ENCODE measurements at places on chromosomes 5 and 9.

- DNase-seq, result no peak
Measured at GRCh38 chr5:55973296-55973695, 21.5 kb downstream of the IL6ST start.

DNA sequence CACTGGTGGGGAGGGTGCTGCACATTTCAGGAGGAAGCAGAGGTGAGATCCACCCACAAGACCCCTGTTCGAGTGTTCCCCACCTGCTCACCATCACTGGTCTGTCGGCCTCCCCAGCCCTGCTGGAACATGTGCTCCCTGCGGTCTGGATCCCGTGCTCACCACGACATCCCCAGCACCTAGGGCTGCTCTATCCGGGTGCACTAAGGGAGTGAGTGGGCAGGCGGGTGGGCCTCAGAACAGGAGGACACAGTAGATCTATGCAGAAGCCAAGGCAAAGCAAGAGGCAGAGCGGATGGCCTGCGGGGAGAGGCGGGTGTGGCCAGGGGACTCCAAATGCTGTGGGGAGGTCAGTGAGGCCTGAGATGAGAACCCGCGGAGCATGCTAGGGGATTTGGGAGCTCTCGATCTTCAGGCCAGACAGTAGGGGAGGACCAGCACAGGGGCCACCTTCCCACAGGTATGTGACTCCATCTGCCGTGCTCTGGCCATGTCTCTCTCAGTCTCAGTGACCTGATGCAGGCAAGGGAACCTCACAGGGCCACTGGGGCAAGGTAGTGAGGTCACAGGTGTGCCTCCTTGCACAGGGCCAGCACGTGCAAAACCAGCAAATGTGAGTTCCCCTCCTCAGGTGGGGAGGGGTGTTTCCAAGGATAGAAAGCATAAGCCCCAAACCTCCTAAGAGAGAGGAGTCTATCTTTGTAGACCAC lies 134.2 kb downstream of the ZNF354C start:
- no peak for DNase-seq

DNA sequence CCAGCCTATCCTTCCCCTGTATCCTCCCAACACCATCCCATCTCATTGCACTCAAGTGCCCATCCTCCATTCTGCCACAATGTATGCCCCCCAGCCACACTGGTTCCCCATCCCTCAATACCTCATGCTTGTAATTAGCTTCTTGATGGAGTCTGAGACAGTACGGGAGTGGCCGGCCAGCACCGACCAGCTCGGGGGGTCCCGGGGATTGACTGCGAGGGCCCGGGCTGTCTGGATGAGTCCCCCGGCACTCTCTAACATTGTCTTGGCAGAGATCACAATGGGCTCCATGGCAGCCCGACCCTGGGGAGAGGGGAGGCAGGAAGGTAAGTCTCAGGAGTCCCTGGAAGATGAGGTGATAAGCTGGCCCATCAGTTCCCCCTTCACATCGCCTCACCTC lies 17.2 kb upstream of the TPM2 start:
- no peak for DNase-seq

- no peak for DNase-seq
Measured at GRCh38 chr9:125462861-125463291, 201.2 kb downstream of the GAPVD1 start.

DNA sequence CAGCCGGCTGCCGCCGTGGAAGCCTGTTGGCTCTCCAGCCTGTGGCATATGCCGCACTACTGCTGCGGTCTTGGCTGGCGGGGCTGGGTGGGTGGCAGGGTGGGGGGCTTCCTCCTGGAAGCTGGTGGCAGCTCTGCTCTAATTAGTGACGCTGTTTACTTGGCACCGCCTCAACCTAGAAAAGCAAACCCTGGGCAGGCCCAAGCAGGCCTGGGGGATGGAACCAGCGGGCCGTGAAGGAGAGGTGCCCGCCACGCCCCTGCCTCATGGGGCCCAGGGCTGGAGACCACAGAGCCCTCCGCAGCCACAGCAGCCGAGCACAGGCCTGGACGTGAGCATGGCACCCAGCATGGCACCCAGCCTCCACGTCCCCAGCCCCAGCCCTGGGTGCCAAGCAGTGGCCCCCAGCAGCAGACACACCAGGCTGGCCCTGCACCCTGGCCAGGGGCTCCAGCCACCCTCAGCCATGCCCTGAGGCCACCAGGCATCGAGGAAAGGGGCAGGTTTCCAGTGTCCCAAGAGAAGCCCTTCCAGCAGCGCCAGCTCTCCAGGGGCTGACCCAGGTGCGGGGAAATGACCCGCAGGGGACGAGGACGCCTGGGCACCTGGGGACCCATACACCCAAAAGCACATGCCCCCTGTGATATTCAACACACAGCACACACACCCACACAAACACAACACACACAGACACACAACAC lies 5.4 kb upstream of the CCDC187 start:
- DNase-seq, result no peak

GRCh38 chr5:76257897-76258296 lies 145.2 kb upstream of the IQGAP2 start:
- no peak for DNase-seq

DNA sequence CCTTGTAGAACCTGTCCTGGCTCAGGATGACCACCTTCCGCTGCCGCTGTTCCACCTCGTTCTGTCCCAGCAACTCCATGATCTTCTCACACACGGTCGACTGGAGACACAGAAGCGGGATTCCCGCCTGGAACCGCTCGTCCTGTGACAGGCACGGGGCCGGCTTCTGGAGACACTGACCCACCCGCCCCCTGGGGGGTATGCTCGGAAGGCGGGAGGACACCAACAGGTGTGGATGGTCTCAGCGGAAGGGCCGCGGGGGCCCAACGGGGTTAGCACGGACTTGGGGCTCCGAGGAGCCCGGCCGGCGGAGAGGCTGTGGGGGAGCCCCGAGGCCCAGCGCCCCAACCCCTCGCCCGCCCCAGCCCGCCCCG lies 530 bp downstream of the UCK1 start:
- no peak for DNase-seq

GRCh38 chr5:77898385-77898784 lies 122.2 kb upstream of the TBCA start:
- no peak for DNase-seq

GRCh38 chr9:36729906-36730305 lies 157.2 kb downstream of the MELK start:
- DNase-seq, result no peak

DNA sequence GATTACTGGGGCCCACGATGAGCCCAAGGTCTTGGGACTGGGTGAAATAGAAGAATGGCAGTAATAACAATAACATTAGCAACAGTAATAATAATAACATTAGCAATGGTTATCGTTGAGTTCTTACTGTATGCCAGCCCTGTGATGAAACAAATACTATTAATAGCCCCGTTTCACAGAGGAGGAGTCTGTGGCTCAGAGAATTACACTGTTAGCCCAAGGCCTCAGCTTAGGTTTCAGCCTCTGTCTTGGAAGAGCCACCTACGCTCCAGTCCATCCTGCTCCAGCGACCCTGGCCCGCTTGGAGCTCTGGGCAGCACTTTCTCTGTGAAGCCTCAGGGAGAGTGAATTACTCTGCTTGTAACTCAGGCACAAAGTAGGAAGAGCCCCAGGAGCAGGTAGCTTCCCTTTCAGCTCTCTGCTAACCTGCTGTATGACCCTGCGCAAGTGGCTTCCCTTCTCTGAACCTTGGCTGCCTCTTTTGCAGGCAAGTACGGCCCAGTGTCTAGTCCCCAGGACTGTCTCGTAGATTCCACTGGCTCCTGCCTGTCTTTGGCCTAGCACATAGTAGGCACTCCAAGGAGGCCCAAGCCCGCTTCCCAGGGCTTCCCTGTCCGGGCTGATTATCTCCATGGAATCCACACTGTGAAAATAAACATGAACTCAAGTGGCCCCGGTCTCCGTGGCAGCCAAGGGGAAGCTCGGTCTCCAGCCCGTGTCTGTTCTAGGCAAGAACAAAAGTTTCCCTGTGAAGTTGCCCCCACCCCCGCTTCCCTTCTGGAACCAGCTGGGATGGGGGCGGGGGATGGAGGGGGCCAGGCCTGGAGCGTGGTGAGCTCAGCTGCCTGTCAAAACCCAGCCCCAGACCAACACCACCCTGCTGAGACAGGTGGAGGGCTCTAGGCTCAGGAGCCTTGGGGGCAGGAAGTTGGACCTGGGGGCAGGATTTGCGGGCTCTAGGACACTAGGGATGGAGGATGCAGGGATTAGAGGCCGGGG lies 26.2 kb upstream of the LMX1B start:
- DNase-seq, result no peak

- no peak for DNase-seq
Measured at GRCh38 chr5:102801371-102801770, 46.3 kb downstream of the PAM start.

DNA sequence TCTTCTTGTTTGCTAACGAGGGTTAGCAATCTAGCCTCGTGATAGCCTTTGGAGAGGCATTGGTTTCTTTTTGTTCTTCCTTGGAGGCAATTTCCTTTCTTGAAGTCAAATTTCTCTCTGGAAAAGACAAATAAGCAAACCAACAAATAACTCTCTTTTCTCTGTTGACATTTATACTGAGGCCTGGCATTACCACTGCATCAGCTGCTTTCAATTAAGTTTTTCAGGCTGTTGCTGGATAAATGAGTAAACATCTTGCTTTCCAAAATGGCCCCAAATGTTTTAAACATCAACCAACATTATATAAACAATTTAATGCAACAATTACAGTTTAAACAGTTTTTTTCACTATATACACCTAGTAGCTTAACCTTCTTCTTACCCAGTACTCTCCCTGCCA lies 264.4 kb downstream of the HTR1A start:
- DNase-seq, result no peak

DNA sequence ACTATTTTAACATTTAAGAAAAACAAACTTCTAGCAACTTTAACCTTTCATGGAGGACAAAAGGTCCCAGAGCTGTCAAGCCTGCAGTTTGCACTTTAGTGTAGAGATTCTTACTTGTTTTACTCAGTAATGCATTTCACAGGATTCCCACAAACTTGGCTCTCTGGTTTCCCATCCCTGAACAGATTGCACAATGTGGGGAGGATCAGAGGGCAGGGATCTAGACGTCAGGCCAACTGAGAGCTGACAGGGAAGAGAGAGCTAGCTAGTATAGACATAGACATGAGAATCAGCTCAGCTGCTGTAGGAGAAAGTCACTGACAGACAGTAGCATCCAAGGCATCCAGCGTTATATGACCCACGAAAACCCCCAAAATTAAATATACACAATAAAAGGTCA lies 20.9 kb upstream of the BNIP1 start:
- no peak for DNase-seq

DNA sequence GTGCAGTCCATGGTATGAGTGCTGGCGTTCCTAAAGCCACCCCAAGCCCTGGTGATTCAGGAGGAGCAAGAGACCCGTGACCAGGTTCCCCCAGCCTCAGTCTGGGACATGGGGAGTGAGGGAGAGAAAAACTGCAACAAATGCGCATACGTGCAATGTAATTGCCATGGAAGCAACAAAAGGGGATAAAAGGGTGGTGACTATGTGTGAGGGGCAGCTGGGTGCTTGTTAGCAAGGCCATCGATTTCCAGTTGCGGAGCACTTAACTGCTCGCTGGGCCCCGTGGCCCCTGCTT lies 709 bp upstream of the SH3PXD2B start:
- no peak for DNase-seq

DNA sequence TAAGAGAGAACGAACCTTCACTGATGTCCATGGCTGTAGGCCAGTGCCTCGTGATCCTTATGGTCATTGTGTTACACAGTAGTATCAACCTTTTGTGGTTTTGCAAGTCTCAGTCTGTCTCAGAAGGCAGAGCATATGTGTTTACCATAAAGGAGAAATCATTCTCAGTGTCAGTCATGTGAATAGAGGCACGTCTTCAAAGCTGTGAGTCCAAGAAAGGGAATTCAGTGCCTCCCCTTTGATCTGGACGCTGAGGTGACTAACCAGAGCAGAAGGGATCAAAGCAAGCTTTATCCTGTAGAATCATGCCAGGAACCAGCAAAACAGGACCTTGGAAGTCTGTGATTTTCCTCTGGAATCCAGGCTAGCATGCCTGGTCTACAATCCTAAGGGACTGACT lies 433.9 kb downstream of the DNAH5 start:
- DNase-seq, result no peak

GRCh38 chr9:126697330-126697729 lies 83.6 kb downstream of the LMX1B start:
- DNase-seq, result no peak

DNA sequence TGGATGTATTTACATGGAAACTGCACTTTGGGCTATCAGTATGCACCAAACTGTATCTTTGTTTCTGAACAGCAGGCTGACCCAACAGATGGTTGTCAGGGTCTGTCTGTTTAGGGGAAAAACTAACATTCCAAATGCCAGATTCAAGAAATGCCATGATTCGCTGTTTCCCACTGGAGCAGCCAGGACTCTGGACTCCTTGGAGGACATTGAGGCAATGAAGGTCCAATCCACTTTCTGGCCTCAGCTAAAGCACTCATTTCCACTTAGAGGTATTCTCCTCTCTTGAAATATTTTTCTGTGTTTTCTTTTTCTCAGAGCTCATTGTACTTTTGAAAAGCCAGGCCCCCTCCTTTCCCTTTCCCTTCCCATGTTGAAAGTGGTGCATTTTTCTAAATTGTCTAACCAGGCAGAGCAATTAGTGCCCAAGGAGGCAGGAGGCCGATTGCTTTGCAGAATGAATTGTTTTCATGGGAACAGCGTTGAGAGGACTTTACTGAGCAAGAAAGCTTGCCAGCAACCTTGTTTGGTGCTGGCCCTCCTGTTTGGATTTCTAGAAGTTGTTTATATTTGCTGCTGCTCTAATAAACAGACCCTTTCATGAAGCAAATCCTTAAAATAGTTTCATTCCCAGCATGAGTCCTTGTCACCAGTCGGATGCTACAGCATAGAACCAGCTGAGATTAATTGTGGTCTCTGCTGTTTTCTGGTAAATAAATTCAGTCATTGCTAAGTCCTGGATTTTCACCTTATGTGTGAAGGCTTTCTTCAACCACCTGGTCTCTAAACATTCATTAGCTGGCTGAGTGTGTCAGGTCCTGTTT lies 132.8 kb upstream of the TAF11L2 start:
- no peak for DNase-seq

DNA sequence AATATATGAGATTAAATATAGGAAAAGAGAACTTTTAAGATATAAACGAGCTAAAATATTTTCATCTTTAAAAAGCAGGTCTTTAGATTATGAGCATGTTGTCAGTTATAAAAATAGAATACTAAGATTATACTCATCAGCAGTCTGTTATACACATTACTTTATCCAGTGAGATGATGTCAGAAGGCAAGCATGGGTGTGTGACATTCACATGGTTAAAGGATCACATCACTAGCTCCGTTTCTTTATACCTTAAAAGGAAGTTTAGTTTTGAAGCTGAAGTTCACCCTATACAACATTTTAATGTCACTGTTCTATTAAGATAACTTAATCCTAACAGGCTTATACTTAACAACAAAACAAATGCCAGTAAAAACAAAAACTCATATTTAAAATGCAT lies 59.6 kb downstream of the RICTOR start:
- no peak for DNase-seq

DNA sequence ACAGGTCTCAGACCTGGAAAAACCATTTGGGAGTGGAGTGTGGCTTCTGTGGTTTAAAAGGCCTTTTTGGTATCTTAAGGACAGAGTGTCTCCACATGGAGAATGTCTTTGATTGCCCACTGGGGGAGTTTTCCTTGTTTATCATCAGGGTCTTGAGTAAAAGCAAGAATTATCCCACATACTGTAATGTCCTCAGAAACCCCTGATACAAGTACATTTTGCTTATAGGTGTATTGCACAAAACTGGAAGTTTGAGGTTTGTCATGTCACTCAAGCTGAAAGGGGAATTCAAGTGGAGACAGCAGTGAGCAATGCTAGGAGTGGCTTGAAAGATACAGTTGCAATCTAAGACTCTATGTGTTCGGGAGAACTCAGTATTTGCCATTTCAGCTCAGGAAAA lies 62.7 kb upstream of the GRAMD2B start:
- DNase-seq, result no peak

- no peak for DNase-seq
Measured at GRCh38 chr5:104556957-104557356, 994.4 kb upstream of the NUDT12 start.
